Esophagus squamous epithelium (tissue), 5 donors: ENCODE measurements at places on chromosomes 5 and 9. TPM values are rescaled to one million over a fixed set of nuclear protein-coding genes. Genes with fewer than 3 reads are reported as not detected.

GRCh38 chr5:174572591-174572990 lies 151.8 kb upstream of the MSX2 start:
- no peaks in the 10 kb centered on the region for H3K36me3 ChIP-seq
- no peak for DNase-seq
- peaks cover 5% of the 10 kb centered on the region for H3K4me1 ChIP-seq
- no peaks in the 10 kb centered on the region for H3K27me3 ChIP-seq
- no peak overlapping the region for H3K27ac ChIP-seq
- H3K4me3 ChIP-seq, result no peak overlapping the region

DNA sequence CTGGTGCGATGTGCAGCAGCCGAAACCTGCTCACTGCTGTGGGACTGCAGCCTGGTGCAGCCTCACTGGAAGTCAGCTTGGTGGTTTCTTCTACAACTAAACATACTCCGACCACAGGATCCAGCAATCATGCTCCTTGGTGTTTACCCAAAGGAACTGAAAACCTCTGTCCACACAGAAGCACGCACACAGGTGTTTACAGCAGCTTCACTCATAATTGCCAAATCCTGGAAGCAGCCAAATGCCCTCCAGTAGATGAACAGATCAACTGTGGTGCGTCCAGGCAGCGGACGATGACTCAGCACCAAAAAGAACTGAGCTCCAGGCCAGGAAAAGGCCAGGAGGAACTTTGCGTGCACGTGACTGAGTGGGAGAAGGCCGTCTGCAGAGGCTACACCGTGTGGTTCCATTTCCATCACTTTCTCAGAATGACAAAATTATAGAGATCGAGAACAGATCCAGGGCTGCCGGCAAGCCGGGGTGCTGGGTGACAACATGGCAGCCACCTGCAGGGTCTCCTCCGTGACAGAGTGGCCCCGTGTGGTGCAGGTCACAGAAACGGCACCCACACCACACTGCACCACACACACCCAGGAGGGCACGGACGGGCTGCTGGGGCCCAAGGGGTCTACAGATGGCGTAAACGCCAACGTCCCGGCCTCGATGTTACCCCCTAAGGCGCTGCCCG lies 23.1 kb upstream of the NSMF start:
- no peaks in the 10 kb centered on the region for H3K27me3 ChIP-seq
- H3K27ac ChIP-seq, result no peak overlapping the region
- H3K36me3 ChIP-seq, result no peaks in the 10 kb centered on the region
- H3K4me1 ChIP-seq, result peaks cover 3% of the 10 kb centered on the region
- no peak overlapping the region for H3K4me3 ChIP-seq
- DNase-seq, result no peak

GRCh38 chr5:82396871-82397514 lies 118.8 kb upstream of the RPS23 start:
- no peak overlapping the region for H3K27ac ChIP-seq
- no peaks in the 10 kb centered on the region for H3K36me3 ChIP-seq
- no peaks in the 10 kb centered on the region for H3K27me3 ChIP-seq
- DNase-seq, result no peak
- H3K4me1 ChIP-seq, result no peaks in the 10 kb centered on the region

Gene FXN
- total RNA-seq, result 6.1 TPM

DNA sequence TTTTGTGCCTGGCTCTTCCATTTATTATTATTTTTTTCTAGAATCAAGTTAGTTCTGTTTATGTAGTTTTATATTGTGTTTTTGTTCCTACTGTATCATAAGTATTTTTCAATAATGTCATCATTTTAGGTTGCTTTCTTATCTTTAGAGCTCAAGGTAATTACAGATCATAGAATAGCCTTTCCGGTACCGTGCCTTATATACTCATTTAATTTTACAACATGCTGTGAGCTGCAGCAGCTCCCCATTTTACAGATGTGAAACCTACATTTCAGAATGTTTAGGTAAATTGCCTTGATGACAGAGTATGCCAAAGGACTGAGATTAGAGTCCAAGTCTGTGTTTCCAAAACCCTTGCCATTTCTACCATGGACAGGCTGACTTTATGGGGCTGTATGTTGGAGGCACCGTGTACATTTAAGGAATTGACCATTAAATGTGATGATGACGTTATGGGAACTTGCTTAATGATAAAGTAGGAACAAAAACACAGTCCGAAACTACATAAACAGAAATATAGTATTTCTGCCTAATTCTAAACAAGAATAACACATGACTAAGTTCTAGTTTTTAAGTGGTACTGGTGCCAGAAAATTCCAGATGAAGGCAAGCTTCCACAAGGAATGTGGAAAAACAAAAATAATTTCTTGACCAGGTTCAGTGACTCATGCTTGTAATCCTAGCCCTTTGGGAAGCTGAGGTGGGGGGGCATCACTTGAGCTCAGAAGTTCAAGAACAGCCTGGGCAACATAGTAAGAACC lies 97.7 kb downstream of the IQGAP2 start:
- H3K4me1 ChIP-seq, result no peaks in the 10 kb centered on the region
- DNase-seq, result no peak
- H3K36me3 ChIP-seq, result no peaks in the 10 kb centered on the region

Gene SEMA6A
- total RNA-seq, result 4.0 TPM

Gene PCDH1
- total RNA-seq, result 51.3 TPM

Gene SPINK4
- total RNA-seq, result not detected

Gene KCNIP1
- total RNA-seq, result not detected

DNA sequence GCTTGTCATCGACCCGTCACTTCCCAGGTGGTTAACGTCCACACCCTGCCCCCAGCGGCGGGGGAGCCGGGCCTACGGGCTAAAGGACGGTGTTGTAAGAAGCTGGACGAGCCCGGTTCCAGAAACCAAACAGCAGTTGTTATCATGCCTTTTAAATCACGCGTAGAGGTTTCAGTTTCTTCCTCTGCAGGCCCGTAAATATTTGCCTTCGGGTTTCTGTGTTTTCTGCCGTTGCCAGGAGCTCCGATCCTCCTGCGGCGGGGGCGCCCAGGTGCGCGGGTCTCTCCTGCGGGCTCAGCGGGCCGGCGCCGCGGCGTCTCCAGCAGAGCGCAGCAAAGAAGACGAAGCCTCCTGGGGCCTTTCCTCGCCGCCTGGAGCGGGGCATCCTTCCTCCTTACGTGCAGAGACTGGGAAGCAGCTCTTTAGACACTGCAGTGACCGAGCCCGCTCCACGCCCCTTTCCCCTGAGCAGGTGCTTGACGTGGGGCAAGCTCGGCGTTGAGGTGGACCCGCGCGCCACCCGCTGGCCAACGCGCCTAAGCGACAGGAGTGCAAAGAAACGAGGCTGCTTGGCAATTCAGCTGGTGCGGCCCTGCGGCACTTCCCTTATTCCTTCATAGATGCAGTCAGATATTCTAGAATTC lies 21.8 kb upstream of the TTC1 start:
- H3K36me3 ChIP-seq, result no peaks in the 10 kb centered on the region
- no peak overlapping the region for H3K27ac ChIP-seq
- H3K4me1 ChIP-seq, result peaks cover 12% of the 10 kb centered on the region
- H3K27me3 ChIP-seq, result peaks cover 56% of the 10 kb centered on the region

DNA sequence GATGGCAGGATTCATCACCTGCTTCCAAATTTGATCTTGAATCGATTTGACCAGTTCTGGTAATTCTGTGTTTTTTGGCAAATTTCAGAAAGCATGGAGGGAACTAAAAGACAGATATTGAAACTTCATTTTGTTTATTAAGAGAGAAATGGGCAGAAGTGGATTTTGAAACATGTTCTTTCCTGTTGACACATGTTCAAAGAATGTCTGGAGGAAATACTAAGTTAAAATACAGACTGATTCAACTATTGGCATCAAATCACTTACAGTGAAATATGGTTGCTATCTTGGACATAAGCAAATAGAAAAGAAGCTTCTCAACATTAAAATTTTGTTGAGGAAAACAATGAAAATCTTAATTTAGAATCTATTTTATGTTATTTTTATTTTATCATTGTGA lies 19.3 kb upstream of the GZMK start:
- no peak overlapping the region for H3K4me3 ChIP-seq
- no peaks in the 10 kb centered on the region for H3K27me3 ChIP-seq
- no peak for DNase-seq
- no peaks in the 10 kb centered on the region for H3K4me1 ChIP-seq
- no peaks in the 10 kb centered on the region for H3K36me3 ChIP-seq

- H3K4me3 ChIP-seq, result no peak overlapping the region
- no peaks in the 10 kb centered on the region for H3K4me1 ChIP-seq
Measured at GRCh38 chr5:66224274-66224673, 80.2 kb downstream of the SREK1 start.

Gene DAB2
- total RNA-seq, result 4.7 TPM

Gene STING1
- 49.6 TPM for total RNA-seq

GRCh38 chr9:136485049-136486045 lies 2.5 kb upstream of the SEC16A start:
- no peaks in the 10 kb centered on the region for H3K36me3 ChIP-seq
- no peak overlapping the region for H3K4me3 ChIP-seq
- H3K27me3 ChIP-seq, result no peaks in the 10 kb centered on the region
- no peak overlapping the region for H3K27ac ChIP-seq
- peaks cover 49% of the 10 kb centered on the region for H3K4me1 ChIP-seq

Gene TPPP
- 5.5 TPM for total RNA-seq

Gene TRAF1
- 2.5 TPM for total RNA-seq

GRCh38 chr5:139243425-139243970 lies 45.3 kb upstream of the SIL1 start:
- no peaks in the 10 kb centered on the region for H3K27me3 ChIP-seq
- no peak overlapping the region for H3K4me3 ChIP-seq
- H3K27ac ChIP-seq, result no peak overlapping the region
- no peaks in the 10 kb centered on the region for H3K36me3 ChIP-seq

- H3K4me1 ChIP-seq, result no peaks in the 10 kb centered on the region
- H3K27ac ChIP-seq, result no peak overlapping the region
- peaks cover under 1% of the 10 kb centered on the region for H3K27me3 ChIP-seq
- H3K36me3 ChIP-seq, result no peaks in the 10 kb centered on the region
- no peak overlapping the region for H3K4me3 ChIP-seq
Measured at GRCh38 chr9:72154468-72155285, 5.4 kb downstream of the GDA start.

Gene IFNK
- not detected for total RNA-seq

Gene ANKRD33B
- 0.57 TPM for total RNA-seq

DNA sequence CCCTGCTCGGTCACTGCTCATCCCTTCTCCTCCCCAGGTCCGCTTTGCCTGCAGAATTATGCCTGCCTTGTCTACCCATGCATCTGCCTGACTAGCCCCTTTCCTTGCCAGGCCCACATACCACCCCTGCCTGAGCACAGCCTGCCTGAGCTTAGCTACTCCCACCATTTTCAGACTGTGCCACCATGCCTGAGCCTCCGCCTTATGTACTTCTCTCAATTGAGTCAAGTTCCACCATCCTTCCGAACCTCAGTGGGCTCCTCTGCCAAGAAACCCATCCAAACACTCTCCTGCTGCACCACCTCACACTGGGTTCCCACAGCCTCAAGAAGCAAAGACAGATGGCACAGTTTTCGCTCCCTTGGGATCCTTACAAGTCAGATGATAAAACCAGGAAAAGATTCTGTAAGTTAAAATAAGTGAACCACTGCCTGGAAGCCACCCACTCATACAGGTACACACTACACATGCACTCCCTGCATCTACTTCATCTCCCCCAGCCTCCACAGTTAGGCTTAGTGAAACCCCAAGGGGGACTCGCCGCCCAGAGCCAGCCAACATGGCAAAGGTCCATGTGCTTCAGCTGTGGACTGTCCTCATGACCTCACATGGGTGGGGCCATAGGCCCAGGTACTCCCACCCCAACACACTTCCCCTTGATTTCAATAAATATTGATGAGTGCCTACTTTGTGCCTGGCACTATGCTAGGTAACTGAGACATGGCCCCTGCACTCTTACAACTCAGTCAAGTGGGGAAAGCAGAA lies 23.1 kb downstream of the P4HA2 start:
- no peak for DNase-seq
- peaks cover 93% of the 10 kb centered on the region for H3K36me3 ChIP-seq
- H3K4me3 ChIP-seq, result no peak overlapping the region
- H3K4me1 ChIP-seq, result peaks cover 11% of the 10 kb centered on the region
- H3K27me3 ChIP-seq, result no peaks in the 10 kb centered on the region

DNA sequence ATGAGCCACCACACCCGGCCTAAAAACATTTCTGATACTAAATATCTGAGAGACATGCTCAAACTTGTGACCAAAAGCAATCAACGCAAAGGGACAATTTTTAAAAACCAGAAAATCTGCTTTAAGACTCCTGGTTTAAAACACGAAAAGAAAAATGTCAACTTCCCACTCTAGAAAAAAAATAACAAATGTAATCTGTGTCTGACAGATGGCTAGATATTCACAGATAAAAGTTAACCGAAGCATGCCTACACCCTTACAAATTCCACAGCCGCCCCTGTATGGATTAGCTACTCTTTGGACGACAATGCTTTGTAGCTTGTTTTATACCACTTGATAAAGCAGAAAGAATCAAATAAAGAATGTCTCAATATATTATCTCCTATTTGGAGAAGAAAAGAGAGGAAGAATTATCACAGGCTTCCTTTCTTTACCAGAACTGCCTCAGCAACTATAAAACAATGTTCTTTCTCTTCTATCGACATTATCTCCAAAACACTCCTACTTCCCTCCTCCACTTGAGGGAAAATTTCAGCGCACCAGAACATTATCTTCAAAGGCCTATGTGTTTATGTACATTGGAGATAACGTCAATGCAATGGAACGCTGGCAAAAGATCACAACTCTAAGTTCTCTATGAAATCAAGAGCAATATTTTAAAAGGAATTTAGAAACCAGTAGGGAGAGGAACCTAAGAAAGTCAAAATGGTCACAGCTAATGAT lies 26.2 kb downstream of the CEMIP2 start:
- no peak for DNase-seq
- H3K4me1 ChIP-seq, result peaks cover 6% of the 10 kb centered on the region
- no peak overlapping the region for H3K27ac ChIP-seq
- no peak overlapping the region for H3K4me3 ChIP-seq

DNA sequence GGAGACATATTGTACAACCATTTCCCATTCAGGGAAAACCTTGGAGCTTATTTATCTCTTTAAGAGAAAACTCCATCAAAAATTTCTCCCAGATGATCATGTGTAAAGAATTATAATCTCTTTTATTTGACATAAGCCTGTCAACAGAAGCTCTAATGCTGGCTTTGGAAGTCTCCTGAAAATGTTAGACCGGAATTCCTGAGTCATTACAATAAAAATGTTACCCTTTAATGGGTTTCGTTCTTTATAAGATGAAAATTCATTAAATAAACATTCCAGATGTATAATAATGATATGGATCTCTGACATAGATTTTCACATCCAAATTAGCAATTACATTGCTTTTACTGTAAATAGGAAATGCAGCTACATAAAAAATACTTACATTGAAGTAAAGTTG lies 1036.4 kb downstream of the EFNA5 start:
- no peaks in the 10 kb centered on the region for H3K36me3 ChIP-seq
- no peaks in the 10 kb centered on the region for H3K27me3 ChIP-seq
- H3K4me3 ChIP-seq, result no peak overlapping the region
- no peak for DNase-seq
- no peak overlapping the region for H3K27ac ChIP-seq

DNA sequence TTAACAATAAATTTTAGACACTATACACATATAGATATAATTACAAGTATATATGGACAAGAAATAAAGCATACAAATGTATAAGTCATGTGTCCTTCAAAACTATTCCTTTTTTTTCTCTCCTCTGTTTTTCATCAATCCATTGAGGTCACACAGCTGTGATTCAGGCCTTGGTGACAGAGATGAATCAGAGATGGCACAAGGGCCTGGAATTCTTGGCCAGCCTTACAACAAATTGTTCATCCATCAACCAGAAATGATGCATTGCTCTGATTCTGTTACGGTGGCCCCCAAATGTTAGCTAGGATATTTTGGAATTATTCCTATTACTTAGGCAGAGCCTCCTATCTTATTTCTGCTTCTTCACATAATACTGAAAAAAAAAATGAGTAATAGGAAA lies 108.7 kb upstream of the MPDZ start:
- no peak overlapping the region for H3K4me3 ChIP-seq
- H3K27me3 ChIP-seq, result no peaks in the 10 kb centered on the region
- H3K36me3 ChIP-seq, result no peaks in the 10 kb centered on the region

Gene TLX3
- not detected for total RNA-seq
